Cerebellar nuclear complex (tissue), 1 donor: ENCODE measurements at places on chromosomes 16 and 17.

GRCh38 chr17:74920306-74920620 is 2.8 kb downstream of the USH1G start:
- no peak for DNase-seq

GRCh38 chr16:11681556-11681955 is 13.3 kb downstream of the SNN start:
- DNase-seq = no peak

- no peak for DNase-seq
Observed at GRCh38 chr17:62663304-62663703, 35.8 kb downstream of the MRC2 start.

GRCh38 chr17:38435795-38436194 is 7.5 kb downstream of the ARHGAP23 start:
- no peak for DNase-seq

DNA sequence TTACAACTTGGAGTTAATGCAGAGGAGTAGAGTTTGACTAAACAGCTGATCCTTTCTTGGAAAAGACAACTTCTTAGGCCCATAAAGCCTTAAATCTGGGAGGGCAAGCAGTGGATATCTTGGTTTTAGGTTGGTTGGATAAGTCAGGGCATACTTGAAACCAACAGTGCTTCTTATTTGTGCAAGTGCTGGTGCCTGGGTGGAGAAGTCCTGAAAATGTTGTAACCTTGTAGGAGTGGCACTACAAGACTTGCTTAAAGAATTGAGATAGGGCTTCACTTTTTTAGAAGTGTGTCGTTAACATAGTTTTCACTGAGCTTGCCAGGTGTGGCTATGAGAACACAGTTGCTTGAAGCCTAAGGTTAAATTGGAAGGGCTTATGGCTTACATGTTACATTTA is 6.2 kb downstream of the MSI2 start:
- DNase-seq = no peak

DNA sequence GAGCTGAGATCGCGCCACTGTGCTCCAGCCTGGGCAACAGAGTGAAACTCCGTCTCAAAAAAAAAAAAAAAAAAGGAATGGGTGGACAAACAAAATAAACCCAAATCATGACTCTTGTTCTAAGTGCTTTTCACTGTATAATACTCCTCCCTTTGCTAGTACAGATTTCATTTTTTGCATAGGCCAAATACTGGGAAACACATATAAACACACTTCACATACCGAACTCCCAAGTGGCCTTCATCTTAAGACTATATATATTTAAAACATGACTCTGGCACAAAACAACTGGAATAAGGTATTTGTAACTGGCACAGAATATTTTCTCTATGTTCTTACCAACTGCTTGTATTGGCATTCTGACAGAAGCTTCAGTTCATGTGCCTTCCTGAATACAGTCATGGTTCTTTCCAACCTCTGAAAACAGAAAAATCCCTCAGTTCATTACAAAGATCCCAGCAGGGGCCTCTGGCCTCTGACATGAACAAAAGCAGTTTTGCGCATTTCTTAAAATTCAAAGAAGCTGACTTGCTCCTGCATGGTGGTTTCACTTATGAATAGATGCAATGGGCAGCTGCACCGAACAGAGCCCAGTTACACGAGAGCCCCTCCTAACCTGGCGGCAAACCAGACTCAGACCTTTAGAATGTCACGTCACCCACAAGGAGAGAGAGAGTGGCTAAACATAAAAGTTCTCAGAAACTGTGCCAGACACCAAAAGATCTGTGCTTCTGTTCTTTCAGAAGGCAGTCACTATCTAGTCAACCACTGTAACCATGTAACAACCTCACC is 19.1 kb upstream of the COPRS start:
- DNase-seq = no peak

- DNase-seq = no peak
Observed at GRCh38 chr17:35744830-35745229, 8.2 kb downstream of the GAS2L2 start.

DNA sequence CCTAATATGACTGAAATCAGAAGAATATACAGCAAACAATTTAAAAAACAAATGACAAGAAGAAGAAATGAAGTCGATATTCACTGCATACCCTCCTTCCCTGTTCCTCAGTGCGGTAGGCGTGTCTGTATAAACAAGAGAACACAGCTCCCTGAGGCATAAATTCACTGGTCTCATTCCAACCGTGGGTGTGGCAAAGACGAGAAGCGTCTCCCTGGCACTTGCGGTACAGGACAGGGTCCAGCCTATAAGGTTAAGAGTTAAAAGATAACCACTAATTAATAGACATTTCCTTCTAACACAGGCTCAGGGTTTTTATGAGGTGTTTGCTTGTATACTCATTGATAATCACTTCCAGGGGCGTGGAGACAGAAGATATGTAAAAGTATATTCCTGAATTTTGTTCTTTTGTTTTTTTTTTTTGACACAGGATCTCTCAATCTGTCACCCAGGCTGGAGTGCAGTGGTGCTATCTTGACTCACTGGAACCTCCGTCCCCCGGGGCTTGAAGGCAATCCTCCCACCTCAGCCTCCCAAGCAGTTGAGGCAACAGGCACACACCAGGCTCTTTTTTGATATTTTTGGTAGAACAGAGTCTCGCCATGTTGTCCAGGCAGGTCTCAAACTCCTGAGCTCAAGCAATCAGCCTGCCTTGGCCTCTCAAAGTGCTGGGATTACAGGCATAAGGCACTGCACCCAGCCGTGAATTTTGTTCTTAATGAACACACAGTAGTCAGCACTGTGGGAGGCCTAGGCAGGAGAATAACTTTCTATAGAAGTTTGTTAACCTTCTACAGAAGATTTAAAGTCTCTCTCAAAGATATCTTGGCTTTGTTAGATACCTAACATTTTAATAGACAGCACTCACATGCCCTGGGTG is 59.1 kb upstream of the CLEC18B start:
- DNase-seq = no peak

- no peak for DNase-seq
Observed at GRCh38 chr16:84881702-84882521, 62.1 kb downstream of the CRISPLD2 start.

DNA sequence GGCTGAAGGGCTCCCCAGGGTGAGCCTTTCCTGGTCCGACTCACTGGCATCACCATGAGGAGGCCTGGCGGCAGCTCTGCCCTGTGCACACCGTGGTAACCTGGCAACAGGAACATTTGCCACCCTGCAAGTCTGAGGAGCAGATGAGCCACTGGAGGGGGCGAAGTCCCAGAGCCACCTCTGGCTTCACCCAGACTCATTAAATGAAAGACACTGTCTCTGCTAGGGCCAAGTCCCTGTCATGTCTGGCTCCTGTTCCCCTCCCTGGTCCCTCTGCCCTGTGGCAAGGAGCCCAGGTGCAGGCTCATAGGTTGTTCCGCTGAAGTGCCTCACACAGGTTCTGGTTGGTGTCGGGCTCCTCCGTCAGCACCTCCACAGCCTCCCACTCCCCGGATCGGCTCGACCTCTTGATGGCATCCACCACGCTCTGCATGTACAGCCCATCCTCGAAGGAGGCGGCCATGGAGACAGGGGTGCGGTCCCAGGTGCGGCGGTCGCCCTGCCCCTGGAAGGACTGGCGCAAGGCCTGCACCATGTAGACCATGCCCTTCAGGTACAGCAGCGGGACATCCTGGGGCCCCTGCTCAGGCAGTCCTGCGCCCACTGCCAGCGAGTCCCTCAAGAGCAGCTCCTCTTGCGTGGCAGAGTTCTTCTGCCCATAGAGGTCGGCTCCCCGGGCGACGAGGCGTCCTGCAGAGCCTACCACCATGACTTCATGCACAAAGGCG is 8.4 kb downstream of the C16orf86 start:
- no peak for DNase-seq

GRCh38 chr17:40500709-40501108 is 714 bp downstream of the TNS4 start:
- DNase-seq = no peak

- DNase-seq = no peak
Observed at GRCh38 chr17:45267436-45268055, 5.7 kb upstream of the SPATA32 start.

DNA sequence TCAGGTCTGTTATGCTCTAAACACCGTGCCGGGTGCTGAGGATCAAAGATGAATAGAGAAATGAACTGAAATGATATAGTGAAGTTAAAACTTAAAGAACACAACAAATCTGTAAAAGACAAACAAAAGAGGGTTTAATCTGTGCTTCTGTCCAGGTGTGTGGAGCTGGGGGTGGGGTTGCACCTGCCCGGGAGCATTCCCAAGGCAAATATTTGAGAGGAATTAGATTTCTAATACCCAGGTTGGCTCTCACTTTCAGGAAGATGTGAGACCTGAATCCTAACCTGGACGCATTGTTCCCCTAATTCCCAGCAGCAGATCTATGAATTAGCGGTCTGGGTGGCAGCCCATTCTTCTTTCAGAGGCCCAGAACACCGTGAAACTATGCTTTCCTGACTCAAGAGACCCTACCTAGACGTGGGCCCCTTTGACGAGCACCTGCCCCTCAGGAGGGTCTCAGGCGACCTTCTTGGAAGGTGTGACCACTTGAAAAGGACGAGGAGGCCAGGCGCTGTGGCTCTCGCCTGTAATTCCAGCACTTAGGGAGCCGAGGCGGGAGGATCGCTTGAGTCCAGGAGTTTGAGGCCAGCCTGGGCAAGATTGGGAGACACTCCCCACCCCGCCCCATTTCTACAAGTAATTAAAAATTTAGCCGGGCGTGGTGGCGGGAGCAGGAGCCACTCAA is 677 bp upstream of the RANGRF start:
- no peak for DNase-seq

DNA sequence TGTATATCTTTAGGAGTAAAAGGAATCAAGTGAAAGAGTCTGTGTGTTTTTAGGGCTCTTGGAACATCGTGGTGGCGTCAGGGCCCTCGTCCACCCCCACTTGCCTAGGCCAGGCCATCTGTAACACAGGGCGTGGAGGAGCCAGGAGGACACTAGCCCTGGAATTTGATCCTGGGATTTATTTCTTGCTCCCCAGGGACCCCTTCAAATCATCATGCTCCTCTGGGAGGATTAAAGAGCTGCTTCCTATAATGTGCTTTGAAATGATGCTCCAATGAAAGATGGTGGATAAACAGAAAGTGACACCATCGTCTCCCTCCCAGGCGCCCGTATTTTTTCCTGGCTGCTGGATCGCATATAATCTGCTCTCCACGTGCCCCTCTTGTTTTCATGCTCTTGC is 113.3 kb downstream of the AATF start:
- no peak for DNase-seq

- DNase-seq = no peak
Observed at GRCh38 chr17:14304222-14304772, 3.4 kb downstream of the HS3ST3B1 start.

- no peak for DNase-seq
Observed at GRCh38 chr17:59069856-59070255, 36.8 kb downstream of the TRIM37 start.

DNA sequence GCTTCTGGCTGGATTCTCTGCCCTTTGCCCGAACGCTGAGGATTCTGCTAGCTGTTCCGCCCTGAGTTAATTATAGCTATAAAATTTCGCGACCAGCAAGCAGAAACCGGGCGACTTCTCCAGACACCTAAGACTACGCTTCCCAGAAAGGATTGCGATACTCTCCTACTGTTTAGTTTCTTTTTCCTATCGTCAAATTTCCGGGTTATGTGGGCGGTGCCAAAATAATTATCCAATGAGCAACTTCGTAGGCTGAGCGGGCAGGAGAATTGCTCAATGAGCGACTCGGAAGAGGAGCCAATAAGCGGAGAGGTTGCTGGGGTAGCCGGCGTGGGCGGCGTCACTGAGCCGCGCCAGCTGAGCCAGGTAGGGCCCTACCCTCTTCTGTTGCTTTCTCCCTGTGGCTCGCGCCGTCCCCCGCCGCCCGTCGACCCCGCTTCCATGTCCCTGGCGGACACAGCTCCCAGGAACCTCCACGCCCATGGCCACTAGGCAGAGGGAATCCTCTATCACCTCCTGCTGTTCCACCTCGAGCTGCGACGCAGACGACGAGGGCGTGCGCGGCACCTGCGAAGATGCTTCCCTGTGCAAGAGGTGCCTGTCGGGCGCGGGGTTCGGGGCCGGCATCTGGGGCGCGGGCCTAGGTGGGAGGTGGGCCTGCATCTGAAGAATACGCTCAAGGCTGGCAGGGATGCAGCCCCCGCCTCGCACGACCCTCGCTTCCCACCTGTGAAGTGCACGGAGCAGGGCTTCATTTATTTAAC is at the start of gene LCMT1:
Gene LCMT1, plus strand, starts transcription at position 340 of the 764 bp plus-strand sequence. Its CDS starts 142 bp downstream, at position 482.
- peak; percentile 95 for DNase-seq

DNA sequence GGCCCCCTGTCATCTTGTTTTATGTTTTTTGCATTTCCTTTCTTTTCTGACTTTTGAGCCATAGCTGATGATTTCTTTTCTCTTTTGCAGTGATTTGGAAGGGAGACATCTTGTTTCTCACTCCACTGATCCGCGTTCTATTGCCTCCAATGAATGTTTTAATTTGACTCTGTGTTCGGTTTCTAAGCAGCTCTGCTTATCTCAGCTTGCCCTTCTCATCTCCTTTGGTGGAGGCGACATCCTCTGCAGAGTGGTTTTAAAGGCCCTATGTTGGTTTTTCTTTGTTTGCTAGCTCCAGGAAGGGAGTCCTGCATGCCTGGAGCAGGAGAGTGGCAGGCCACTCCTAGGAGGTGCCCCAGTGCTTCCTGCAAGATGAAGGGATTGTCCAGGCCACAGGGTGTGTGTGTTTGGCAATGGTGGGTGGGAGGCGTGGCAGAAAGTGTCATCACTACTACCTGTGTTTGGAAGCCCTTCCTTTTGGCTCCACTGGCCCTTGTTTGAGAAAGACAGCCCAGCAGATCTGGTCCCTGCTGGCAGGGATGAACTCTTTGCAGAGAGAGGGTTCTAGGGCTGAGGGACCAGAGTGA is 13.6 kb downstream of the SMPD3 start:
- no peak for DNase-seq

DNA sequence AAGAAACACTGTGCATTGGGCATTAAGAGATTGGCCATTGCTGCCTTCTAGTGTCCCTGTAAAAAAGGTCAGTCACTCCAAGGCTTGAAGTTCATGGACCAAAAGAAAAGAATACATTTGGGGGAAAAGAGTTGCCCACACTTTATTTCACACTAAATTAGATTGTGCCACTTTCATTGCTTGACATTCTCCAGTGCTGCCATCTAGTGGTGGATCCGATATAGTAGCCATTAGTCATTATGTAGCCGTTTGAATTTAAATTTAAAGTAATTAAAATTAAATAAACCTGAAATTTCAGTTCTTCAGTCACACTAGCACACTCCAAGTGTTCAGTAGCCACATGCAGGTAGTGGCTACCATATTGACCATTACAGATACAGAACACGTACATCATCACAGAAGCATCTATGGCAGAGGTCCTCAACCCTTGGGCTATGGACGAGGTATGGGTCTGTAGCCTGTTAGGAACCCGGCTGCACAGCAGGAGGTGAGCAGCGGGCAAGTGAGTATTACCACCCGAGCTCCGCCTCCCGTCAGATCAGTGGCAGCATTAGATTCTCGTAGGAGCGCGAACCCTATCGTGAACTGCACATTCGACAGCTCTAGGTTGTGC is 21.9 kb upstream of the CDH5 start:
- no peak for DNase-seq
